ENCODE measurements at places on chromosomes 12 and 14. TPM values are rescaled to one million over a fixed set of nuclear protein-coding genes. Genes with fewer than 3 reads are reported as not detected.
A peak's percentile ranks its signal among the peaks of the same experiment; 100 is the strongest.

DNA sequence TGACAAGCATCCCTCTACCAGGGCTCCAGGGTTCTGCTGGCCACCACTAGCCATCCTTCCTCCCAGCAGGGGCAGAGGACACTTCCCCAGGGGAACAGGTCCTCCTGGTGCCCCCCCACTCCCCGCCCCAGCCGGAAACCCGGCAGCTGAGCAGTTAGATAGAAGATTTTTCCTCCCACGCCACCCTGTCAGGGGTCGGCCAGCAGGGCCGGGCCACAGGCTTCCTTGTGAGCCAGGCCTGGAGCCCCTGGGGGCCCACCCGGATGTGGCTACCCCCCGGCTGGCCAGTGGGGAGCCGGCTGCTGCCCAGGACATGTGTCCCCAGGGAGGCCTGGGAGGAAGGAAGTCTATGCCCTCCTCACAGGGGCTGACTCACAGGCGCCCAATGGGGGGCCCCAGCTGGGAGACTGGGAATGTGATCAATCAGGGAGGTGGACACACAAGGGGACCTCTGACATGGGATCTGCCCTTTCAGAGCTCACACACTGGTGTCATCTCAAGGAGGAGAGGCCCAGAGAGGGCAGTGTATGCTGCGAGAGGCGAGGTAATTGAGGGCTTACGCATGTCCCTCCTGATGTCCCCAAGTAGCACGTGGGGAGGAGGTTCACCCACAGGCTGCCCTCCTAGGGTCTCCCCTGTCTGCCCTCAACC is 4.2 kb downstream of the SH2B3 start:
- DNase-seq = no peak

- DNase-seq = peak; percentile 38
Measured at GRCh38 chr14:76514213-76514998, 138.5 kb downstream of the ESRRB start.

- DNase-seq = no peak
Measured at GRCh38 chr12:11595080-11595479, 54.4 kb upstream of the ETV6 start.

GRCh38 chr12:74259199-74259598 is 278.4 kb upstream of the ATXN7L3B start:
- DNase-seq = no peak

DNA sequence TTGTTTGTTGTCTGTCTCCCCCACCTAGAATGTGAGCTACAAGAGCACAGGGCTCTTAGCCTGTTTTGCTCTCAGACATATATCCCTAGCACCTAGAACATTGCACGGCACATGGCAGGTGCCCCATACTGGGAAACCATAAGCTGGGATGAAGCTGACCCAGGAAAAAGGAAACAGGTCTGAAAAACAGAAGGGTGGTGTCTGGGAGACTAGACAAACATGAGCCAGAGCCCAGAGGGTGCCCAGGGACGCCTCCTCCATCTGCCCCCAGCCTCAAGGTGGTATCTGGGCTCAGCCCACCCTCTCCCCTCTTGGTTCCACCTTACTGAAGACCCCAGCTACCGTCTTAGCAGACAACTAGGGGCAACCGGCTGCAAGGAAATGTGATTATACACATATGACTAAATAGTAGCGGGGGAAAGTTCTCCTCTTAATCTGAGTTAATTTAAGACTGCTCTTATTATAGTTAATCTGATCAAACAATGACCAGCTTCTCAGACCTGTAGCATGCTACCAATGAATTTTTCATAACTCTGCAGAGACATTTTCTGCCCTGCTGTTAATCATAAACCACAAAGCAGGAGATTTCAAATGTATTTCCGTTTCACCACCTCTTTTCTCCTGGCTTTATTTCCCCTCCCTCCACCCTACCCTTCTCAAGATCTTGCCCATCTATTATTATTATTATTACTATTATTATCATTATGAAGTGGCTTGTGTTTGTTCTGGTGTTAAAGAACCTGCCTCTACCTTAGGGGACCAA is 31.9 kb downstream of the KSR2 start:
- DNase-seq = no peak

DNA sequence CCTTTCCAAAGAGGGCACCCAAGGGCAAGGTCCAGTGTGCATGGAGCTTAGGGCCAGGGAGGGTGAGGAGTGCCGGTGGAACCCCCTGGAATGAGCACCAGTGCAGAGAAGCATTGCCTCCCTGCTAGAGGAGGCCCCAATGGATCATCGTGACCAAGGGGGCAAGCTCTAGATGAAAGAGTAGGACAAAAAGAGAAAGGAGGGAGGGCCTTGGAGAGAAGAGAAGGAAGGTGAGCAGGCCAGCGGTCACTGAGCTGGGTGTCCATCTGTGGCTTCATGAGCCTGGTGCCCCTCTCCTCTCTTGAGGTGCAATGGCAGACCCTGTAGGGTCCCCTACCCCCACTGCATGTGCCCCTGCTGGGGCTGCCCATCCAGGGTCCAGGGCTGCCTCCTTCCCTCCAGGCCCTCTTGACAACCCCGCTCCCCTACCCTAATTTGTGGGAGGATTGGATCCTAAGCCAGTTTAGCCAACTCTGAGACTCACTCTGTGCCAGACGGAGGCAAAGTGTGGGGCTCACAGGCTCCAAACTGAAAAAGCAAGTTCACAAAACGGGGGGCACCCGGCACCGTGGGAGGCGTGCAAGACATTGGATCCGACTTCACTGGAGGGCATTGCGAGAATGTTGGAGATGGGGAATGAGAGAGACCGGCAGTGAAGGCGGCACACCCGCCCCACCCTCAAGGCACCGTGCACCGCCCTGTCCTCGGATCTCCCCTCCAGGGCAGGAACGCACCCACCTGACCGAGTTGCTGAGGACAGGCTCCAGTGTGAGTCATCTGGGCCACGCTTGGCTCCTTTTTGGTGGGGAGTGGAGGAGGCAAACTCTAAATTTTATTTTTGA is 207.5 kb downstream of the KIF26A start:
- DNase-seq = no peak

DNA sequence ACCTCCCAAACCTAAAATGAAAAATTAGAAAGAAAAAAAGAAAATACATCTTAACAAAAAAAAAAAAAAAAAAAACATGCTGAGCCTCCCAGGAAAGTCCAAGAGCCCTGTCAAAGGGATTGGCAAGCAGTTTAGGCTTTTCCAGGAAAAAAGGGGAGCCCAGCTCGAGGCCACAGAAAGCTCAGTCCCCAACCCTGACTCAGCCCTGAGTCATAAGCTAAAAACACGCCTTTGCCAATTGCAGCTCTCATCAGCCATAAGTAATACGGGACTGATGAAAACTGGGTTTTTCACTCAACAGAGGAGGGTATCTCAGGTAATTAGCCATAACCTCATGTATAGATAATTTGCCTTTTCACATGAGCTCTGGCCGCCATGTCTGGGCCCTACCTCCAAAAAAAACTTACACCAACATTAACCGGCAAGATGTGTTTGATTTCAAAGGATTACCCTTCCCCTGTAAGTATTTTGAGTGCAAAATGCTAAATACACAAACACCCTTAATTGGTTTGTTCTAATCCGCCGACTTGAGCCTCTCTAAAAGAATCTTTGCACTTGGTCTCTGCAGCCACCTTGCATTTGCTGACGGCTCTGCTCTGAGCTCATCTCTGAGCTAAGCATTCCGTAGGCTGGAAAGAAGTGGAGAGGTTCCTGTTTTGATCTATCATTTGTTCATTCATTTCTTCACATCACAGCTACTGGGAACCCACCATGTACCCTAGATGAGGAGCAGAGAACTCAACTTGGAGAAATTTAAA is 319.2 kb downstream of the BCL11B start:
- no peak for DNase-seq

GRCh38 chr14:23153851-23154796 is 29.3 kb downstream of the SLC7A8 start:
- DNase-seq = no peak

DNA sequence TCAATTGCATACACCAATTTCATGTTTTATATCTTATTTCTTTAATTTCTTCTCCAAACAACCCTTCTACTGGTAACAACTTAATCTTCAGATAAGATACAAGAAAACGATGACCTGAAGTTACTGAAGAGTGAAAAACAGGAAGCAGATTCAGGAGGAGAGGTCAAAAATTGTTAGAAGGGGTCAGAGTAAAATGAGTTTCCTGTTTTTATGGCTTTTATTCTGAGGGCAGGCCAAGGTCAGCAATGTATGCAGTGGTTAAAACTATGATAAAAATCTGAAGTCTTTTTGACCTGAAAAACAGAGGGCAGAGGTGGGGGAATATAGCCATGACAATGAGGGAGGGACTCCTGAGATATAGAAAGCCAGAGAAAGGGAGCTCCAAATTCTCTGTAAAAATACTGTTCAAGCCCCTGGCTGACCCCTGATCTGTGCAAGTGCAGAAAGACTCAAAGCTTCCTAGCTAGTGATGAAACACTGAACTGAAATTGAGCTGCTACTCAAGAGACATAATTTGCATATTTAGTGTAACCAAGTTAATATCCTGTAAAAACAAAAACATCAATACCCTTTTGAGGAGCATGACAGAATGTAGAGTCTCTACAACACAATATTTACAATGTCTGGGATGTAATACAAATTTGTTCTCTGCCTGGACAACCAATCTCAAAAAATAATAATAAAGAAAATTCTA is 514.3 kb upstream of the SEL1L start:
- no peak for DNase-seq

- DNase-seq = no peak
Measured at GRCh38 chr14:79242666-79243065, 968.6 kb downstream of the DIO2 start.

DNA sequence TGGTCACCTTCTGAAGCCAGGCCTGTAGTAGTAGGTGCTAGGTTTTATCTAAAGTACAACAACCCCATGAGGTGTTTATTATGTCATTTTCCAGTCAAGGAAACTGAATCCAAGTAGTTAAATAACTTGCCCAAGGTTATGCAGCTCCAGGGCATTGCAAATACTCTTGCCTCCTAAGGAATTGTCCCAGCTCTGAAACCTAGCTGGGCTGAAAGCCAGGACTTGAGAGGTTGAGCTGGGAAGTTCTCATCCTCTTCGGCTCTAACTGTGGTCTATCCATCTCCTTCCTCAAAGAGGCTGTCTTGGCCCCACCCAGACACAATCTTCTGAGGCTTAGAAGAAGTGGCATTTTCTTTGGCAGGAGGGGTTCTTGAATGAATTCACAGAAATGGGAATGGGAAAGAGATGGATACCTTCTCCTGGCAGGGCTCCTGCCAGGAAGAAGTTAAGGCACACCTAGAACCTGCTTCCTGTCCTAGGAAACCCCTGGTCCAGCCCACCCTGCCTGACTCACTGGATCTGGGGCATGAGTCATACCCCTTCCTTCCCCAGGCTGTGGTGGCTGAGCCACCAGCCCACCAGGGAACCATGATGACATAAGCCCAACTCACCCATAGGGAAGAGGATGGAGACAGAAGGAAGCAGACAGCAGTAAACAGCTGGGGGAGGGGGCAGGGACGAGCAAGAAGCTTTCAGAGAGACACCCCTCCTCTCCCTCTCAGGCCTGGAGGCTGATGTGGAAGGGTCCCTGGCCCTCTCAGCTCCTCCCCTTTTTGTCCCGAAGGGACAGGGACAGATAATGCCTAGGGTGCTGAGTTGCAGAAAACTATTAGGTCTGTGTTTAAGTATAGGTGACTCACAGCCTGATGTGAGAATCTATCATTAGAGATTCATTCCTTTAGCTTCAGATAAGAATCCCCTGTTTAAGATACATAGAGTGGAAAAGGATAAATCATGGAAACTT is 2.1 kb upstream of the PLEK2 start:
- peak; percentile 33 for DNase-seq

DNA sequence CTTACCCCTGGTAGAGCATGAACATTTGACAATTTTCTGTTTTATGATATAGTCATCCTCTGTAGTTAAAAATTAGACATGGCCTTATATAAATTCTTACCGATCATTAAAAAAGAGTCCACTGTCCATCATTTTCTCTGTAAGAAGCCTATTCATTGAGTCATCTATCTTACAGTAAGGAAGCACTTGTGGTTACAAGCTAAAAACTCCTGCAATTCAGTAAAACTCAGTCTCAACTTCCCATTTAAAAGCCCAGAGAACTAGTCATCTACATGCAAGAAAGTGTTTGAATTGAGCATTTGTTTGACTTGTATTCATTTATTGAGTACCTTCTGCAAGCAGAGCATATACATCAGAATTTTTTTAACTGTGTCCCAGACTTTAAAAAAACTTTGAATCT is 63.3 kb downstream of the GTF2A1 start:
- no peak for DNase-seq

- no peak for DNase-seq
Measured at GRCh38 chr12:109529691-109530640, 43.3 kb downstream of the MMAB start.

DNA sequence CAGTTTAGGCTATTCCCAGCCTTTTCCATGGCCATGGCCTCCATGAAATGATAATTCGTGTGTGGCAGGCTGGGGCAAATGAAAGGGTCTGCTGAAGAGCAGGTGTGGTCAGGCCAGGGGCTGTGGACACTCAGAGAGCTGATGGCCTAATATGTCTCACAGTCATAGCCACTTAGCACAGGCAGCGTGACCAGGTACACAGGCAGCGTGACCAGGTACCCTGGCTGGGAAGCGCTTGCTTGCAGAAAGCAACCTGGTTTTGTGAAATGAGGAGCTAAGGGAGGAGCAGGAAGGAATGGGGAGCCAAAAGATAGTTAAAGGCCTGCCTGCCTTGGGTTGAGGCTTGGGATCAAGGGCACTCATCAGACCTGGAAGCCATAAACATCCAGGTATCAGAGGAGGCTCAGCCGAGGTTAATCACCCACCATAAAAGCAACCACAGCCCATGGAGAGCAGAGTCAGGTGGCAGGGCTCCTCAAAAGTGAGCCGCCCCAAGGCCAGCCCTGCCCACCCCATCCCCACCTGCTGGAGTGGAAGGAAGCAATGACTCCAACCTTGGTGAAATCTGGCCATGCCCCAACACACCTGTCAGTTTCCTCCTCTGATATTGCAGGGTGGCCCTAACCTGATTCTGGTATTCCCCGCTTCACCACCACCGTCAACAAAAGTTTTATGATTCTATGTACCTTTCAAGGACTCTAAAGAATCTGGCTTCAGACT is 8.0 kb upstream of the KRT8 start:
- DNase-seq = peak; percentile 96

GRCh38 chr12:115140981-115141655 is 457.1 kb upstream of the TBX3 start:
- no peak for DNase-seq

GRCh38 chr14:64337888-64338615 is 43.9 kb upstream of the ESR2 start:
- peak; percentile 62 for DNase-seq

- DNase-seq = no peak
Measured at GRCh38 chr14:28307506-28307905, 459.1 kb upstream of the FOXG1 start.

DNA sequence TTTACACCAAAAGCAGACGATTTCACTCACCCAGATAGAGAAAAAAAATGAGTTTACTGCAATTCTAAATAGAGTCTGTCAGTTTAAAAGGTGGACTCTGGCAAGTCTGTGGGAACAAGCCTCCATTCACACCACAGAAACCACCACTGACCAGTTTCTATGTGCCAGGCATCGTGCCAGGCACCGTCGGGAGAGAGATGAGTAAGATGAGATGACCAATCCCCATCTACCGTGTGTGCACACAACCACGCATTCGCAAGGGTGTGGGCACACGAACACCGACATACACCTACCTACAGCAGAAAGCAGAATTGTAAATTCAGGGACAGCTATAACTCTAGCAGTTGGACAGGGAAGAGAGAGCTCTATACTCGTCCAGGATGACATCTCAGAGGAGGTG is 58.3 kb downstream of the PRIMA1 start:
- no peak for DNase-seq

GLT8D2 gene
- total RNA-seq = not detected

C14orf119 gene
- total RNA-seq = 31.4 TPM

GOLGA5 gene
- 7.3 TPM for total RNA-seq

CD9 gene
- total RNA-seq = 169 TPM

CD69 gene
- total RNA-seq = not detected

PRB2 gene
- total RNA-seq = 0.76 TPM

LPAR5 gene
- not detected for total RNA-seq

CIT gene
- total RNA-seq = 27.8 TPM

IL23A gene
- 0.36 TPM for total RNA-seq

PLXNC1 gene
- 0.05 TPM for total RNA-seq

Data from HT-29 (cell line).